ENCODE measurements at places on chromosomes 2 and 18. TPM values are rescaled to one million over a fixed set of nuclear protein-coding genes. Genes with fewer than 3 reads are reported as not detected.

Gene ANO7
- total RNA-seq, result 0.12 TPM

Gene RPRD1A
- 17.7 TPM for total RNA-seq

Gene RNF103
- total RNA-seq, result 11.0 TPM

Gene TEKT4
- total RNA-seq, result not detected

Gene KCNK3
- 1.1 TPM for total RNA-seq

Gene GLI2
- 1.1 TPM for total RNA-seq

Gene EPAS1
- 9.3 TPM for total RNA-seq
